ENCODE measurements at places on chromosomes 16 and 17.

- DNase-seq, result no peak
Observed at GRCh38 chr17:50196826-50197225, 4.6 kb downstream of the COL1A1 start.

- DNase-seq, result no peak
Observed at GRCh38 chr17:50356418-50356817, 10.5 kb downstream of the XYLT2 start.

DNA sequence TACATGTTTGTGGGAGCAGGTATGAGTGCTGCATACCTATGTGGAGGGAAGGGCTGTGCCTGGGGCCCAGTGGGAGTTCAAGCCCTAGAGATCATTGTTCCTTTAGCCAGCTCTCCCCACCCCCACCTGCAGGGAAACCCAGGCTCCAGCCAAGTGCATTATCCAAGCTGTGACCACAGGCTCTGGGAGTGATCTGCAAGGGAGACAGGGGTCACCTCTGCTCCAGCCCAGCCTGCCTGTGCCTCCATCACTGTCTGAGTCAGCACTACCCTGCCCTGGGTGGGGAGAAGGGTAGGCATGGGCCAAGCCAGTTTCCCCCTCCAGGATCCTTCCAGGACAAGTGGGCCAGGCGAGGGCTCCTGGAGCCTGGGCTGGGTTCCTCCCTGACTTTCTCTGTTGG is 32.1 kb upstream of the SBK1 start:
- DNase-seq, result no peak

DNA sequence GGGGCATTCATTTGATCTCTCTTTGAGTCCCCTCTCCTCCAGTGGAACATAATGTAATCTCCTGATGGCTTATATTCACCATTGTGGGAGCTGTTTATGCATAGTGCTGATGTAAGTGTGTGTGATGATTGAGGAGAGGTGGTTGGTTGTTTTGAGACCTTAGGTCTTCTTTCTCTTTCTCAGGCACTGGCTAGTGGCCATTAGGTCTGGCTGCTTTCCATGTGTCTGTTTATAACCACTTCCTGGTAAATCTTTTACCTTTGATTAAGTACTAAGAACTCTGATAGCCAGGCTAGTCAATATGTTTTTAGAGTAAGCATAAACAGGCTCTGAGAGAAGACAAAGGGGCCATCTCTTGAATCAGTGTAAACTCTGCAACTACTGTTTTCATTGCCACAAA is 27.9 kb downstream of the VAT1L start:
- no peak for DNase-seq

- DNase-seq, result no peak
Observed at GRCh38 chr16:79918916-79919315, 318.4 kb upstream of the MAF start.

DNA sequence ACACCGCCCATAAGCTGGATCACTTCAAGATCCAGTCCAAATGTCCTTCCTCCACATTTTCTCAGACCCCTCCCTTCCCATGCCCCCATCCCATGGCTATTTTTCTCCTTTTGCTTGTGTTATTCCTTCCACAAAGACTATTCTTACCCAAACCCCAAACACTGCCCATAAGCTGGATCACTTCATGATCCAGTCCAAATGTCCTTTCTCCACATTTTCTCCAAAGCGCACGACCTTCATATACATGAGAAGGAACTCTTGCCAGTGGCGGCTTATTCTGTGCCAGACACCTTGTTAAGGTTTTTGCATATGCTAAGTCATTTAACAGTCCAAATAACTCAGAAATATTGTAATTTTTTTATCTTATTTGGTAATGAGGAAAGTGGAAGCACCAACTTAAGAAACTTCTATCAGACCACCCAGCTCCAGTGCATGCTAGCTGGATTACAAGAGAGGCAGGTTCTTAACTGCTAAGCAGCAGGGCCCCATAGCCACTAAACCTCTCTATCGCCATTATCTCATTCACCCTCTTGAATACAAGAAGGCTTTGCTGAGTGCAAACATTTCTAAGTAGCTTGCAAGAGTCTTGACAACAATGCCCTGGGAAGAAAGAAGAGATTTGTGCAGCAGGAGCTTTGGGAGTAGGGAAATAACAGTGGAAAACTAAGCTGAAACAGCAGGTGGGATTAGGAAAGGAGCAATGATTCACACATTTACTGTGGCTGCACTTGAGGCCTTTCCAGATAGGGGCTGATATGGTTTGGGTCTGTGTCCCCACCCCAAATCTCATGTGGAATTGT is 428.2 kb upstream of the MAF start:
- no peak for DNase-seq

DNA sequence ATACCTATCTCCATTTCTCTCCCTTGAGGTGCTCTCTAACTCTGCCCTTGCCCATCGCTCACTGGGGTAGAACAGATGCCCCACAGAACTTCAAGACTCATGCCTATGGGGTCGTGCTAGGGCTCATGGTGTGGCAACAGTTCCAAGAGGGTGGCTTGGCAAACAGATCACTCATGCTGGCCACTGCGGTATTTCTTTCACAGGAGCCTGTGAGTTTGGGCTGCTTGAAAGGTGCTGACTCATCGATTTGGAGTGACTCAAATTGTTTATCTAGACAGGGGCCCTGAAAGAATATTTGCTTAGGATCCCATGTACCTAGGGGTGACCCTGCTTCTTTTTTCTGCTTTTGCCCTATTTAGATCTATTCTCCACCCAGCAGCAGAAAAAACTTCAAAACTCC is 69.9 kb downstream of the IRX5 start:
- no peak for DNase-seq

DNA sequence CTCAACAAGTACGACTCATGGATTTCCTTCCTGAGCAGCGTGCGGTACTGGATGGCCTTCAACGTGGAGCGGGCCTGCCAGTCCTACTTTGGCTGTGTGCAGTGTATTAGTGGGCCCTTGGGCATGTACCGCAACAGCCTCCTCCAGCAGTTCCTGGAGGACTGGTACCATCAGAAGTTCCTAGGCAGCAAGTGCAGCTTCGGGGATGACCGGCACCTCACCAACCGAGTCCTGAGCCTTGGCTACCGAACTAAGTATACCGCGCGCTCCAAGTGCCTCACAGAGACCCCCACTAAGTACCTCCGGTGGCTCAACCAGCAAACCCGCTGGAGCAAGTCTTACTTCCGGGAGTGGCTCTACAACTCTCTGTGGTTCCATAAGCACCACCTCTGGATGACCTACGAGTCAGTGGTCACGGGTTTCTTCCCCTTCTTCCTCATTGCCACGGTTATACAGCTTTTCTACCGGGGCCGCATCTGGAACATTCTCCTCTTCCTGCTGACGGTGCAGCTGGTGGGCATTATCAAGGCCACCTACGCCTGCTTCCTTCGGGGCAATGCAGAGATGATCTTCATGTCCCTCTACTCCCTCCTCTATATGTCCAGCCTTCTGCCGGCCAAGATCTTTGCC is 9.0 kb downstream of the HAS3 start:
- DNase-seq, result no peak

- no peak for DNase-seq
Observed at GRCh38 chr16:78562111-78562510, 462.7 kb downstream of the WWOX start.

GRCh38 chr17:81536299-81537290 is 8.4 kb downstream of the FSCN2 start:
- DNase-seq, result no peak

GRCh38 chr16:55489119-55489955 is 10.3 kb downstream of the MMP2 start:
- no peak for DNase-seq

- DNase-seq, result no peak
Observed at GRCh38 chr17:45326626-45327025, 9.8 kb upstream of the MAP3K14 start.

DNA sequence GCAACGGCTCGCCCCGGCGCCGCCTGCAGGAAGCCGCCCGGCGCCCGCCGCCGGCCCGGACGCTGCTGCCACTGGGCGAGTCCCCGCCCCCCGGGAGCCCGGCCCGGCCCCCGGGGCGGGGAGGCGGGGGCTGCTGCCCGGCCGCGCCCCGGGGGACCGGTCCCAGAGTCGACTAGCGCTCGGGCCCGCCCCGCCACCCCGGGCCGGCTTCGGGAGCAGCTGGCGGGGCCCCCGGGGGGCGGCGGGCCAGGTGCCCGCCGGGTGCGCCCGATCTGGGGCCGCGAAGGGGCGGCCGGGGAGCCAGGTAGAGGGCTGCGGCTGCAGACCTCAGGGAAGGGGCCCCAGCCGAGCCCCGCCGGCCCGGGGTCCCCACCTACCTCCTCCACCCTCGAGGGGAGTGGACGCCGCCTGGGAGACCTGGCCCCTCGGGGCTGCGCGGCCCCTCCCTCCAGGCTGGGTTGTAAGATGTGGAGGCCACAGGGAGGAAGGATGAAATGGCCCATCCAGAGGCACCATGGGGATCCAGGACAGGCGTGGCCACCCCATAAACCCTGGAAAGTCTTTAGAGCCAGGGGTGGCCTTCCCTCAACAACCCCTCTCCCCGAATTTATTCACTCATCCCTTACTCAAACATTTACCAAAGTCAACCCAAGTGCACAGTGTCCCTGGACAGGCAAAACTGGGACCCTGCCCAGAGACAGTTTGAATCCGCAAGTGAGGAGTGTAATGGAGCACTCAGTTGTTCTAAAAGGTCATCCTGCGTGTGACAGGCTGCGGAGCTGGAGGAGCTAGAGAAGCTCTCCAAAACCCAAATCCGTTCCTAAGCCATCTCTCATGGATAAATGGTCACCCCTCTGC is at the start of gene CDYL2:
Gene CDYL2, minus strand, starts transcription at position 73 of the 858 bp plus-strand sequence. CDS start 425 bp downstream, outside the sequence.
- peak; percentile 45 for DNase-seq

DNA sequence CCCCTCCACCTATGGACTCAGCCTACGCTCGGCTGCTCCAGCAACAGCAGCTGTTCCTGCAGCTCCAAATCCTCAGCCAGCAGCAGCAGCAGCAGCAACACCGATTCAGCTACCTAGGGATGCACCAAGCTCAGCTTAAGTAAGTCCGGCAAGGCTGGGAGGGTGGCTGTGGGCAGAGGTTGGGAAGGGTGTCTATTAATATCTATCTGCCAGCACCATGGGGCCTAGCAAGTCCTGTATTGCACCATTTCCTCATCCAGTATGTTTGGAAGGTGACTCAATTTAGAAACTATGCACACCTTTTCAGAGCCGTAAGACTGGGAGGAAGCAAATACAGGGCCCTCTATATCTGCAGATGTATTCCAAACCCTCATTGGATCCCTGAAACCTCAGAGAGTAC is 45.0 kb upstream of the ARHGAP44 start:
- DNase-seq, result no peak

DNA sequence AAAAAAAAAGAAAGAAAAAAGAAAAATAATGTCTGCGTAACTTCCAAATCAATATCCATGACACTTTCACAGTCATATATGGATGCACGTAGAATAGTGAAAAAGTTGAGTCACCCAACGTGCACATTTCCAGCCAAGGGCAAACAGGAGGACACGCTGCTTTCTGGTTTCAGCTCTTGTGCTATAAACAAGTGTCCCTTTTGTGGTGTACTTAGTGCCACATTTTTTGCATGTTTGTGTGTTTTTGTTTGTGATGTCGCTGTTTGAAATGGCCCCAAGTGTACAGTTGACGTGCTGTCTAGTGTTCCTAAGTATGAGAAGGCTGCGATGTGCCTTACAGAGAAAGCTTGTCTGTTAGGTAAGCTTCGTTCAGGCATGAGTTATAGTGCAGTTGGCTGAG is 2.9 kb downstream of the CHD9 start:
- no peak for DNase-seq

- DNase-seq, result no peak
Observed at GRCh38 chr17:66190738-66191592, 968 bp downstream of the CEP112 start.

- DNase-seq, result no peak
Observed at GRCh38 chr17:48494335-48494734, 36.5 kb downstream of the HOXB1 start.

DNA sequence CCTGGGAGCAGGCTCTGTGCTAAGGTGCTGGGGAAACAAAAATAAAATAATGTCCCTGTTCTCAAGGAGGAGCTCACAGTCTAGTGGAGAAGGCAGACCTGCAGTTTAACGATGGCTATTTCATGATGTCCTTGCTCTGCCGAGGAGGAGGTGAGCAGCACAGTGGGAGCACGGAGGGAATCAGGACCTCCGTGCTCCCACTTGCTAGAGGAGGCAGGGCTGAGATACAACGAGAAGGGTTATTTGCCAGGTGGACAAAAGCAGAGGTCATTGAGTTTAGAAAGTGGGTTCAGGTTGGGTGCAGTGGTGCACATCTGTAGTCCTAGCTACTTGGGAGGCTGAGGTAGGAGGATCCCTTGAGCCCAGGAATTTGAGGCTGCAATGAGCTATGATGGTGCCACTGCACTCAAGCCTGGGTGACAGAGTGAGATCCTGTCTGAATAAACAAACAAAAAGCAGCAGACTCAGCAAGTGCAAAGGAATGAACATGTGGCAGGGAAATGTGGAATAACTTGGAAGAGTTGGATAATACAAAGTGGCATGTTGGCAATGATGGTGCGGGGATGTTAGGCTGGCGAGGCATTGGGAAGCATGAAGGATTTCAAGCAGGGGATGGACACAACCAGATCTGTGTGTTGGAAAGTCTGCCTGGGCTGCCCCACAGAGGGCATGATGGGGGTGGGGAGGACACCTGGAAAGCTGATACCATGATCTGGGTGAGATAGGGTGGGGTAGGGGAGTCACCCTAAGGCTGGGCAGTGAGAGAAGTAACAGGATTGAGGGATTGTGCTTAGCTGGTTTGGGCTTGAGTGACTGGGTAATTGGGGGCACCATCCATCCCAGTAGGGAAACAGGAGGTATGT is 12.8 kb upstream of the TNS4 start:
- no peak for DNase-seq

GRCh38 chr17:39663340-39663687 is 1.8 kb upstream of the TCAP start:
- no peak for DNase-seq

GRCh38 chr16:10575506-10576130 is 4.8 kb downstream of the EMP2 start:
- no peak for DNase-seq

DNA sequence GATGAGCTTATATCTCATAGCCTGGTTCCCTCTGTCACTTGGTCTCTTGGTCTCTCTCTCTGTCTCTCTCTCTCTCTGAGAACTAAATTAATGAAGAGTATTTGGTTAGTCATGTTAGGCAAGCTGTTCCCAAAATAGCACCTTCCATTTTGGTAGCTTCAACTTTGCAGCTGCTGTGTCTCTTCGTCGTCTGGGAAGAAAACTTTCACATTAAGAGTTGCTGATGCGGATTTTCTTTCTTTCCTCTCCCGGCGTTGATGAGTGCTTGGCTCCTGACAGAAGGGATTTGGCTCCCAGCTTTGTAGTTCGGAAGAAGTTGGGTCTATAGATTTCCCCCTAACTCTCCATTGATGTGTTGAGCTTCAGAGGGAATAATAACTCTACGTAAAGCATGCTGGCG is at the start of gene RBFOX1:
Gene RBFOX1, plus strand, starts transcription at position 235 of the 400 bp plus-strand sequence.
- no peak for DNase-seq

DNA sequence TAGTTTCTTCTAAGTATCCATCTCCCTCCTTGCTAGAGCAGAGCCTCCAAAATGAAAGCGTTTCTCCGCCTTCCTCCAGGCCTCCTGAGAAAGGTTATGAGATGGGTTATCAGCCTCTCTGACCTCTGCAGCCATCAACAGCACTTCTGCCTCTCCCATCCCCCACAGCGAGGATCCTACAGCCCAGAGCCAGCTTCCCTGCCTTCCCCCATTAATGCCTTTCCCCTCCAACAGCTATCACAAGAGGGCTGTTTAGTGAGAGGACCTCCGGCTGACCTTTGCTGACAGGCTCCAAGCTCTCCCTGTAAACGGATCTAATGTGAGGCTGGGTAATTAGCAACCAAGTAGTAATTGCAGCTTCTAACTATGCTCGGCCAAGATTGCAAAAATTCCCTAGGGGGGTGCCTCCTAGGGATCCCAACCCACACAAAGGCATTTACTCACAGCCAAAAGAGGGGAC is 55.8 kb downstream of the ZFHX3 start:
- DNase-seq, result no peak
